ENCODE measurements at places on chromosomes 13 and 19.

GRCh38 chr19:10815007-10815536 lies 20.9 kb downstream of the TMED1 start:
- DNase-seq = no peak

- DNase-seq = no peak
Measured at GRCh38 chr13:74825938-74826246, 656.1 kb downstream of the TBC1D4 start.

GRCh38 chr13:93875547-93875946 lies 603.9 kb downstream of the DCT start:
- DNase-seq = no peak

DNA sequence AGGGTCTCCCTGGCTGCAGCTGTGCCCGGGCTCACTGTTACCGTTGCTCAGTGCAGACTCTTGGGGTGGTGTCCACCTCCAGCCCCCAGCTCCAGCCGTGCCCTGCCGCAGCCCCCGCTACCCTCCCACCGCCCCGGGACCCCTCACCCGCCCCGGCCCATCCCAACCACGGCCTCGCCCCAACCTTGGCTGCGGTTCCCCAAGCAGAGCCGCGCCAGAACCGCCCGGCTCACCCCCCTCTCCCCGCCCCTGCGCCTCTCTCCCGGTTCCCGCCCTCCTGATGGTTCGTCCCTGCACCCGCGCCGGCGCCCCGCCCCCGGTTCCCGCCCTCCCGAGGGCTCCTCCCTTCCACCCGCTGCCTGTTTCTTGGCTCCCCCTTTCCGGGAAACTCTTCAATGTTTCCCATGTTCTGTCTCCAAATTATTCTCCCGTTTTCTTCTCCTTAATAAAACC lies 40.3 kb downstream of the ANKRD10 start:
- DNase-seq = peak; percentile 89

DNA sequence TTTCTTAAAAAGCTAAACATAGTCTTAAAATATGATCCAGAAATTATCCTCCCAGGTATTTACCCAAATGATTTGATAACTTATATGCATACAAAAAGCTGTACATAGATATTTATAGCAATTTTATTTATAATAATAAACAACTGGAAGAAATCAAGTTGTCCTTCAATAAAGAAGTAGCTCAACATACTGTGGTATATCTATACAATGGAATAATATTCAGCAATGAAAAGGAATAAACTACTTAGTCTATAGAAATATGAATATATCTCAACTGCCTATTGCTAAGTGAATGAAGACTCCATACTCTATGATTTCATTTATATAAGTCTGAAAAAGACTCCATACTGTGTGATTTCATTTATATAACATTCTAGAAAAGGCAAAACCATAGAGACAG lies 47.1 kb upstream of the SLAIN1 start:
- DNase-seq = no peak

DNA sequence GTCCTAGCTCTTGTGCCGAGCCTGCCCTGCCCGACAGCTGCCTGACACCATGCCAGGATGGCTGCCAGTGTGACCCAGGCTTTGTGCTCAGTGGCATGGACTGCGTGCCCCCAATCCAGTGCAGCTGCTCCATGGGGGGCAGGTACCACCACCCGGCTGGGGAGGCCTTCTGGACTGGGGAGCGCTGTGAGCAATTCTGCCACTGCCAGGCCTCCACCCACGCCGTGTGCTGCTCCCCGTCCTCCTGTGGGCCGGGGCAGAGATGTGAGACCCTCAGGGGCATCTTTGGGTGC lies 9.4 kb upstream of the FXYD3 start:
- no peak for DNase-seq

DNA sequence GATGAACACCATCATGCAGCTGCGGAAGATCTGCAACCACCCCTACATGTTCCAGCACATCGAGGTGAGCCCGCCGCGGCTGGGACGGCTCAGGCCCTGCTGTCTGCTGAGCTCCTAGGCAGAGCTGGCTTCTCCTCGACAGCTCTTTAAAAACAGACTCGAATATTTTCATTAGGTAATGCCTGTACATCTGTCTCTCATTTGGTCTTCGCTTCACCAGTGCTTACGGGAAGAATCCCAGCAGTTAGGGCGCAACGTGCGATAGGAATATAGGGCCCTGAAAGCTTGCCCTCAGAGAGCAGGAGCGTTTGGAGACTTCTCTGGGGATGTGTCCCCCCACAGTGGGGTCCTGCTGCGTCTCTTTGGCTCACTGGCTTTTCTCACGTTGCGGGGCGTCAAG lies 63.8 kb upstream of the LDLR start:
- DNase-seq = no peak

DNA sequence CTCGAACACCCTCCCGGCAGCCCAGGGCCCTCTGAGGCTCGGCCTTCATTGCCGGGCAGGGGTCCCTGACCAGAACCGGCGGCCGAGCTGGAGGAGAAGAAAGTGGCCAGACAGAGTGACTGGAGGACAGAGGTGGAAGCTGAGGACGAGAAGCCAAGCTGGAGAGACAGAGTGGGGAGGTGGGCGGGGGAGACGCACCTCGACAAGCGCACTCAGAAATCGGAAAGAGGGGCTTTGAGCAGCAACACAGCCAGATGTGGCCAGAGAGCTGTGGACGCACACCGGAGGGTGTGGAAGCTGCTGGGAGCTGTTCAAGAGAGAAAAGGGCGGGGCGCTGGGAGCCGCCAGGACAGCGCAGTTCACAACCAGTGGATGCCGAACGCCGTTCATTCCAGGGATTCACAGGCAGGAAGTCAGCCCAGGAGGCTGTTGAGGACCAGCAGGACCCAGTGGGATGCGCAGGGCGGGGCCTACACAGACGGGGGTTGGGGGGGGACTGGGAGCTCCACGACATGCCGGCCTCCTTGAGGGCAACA lies 28.2 kb upstream of the C13orf46 start:
- DNase-seq = no peak

GRCh38 chr19:33438987-33439781 lies 65.7 kb downstream of the CEBPG start:
- DNase-seq = no peak

- peak; percentile 58 for DNase-seq
Measured at GRCh38 chr19:19637523-19638251, 5.8 kb downstream of the GMIP start.

DNA sequence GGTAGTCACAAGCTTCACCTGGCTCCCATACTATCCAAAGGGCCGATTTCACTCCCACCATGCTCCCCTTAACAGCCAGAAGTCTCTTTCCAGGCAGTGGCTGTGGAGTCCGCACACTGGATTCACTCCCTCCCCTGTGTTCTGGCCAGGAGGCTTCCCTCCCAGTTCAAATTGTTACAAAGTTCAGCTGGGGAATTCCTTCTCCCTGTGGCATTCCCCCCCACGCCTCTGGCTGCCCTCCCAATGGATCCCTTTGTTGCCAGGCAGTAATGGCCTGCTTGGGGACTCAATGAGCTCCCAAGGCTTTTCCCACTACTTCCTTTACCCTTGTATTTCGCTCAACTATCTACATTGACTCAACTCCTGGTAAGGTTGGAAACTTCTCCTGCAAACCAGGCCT lies 1921.4 kb upstream of the PCDH20 start:
- no peak for DNase-seq

DNA sequence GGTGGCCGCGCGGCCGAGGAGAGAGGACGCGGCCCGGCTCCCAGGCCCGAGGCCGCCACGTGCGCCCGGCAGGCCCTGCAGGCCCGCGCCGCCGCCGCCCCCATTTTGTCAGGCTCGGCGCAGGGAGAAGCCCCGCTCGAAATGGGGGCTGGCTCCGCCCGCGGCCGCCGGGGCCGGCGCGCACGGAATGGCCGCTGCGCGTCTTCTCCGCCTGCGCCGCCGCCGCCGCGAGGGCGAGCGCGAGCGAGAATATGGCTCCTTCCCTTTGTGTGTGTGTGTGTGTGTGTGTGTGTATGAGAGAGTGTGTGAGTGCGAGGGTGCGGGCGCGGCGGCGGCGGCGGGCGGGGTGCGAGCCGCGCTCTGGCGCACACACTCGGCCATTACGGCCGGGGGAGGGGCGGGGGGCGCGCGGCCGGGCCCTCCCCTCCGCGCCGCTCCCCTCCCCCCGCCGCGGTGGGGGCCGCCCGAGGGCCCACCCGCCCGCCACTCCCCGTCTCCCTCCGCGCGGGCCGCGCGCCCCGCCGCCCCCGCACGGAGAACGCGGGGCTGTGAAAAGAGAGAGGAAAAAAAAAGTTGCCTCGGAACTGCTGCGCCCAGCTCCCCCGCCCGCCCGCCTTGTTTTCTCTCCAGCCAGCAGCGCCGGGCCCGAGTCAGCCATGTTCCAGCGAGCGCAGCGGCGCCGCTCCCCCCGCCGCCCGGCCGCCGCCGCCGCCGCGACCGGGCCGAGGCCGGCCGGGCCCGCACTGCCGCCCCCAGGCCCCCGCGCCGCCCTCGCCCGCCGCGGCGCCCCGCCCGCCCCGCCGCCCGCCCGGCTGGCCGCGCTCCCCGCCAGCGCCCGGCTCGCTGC lies 1.0 kb downstream of the HMGB1 start:
- DNase-seq = peak; percentile 86

- DNase-seq = peak; percentile 83
Measured at GRCh38 chr13:36131222-36131930, at the start of gene DCLK1. TSS of gene DCLK1 (minus strand) at chr13:36131382.

DNA sequence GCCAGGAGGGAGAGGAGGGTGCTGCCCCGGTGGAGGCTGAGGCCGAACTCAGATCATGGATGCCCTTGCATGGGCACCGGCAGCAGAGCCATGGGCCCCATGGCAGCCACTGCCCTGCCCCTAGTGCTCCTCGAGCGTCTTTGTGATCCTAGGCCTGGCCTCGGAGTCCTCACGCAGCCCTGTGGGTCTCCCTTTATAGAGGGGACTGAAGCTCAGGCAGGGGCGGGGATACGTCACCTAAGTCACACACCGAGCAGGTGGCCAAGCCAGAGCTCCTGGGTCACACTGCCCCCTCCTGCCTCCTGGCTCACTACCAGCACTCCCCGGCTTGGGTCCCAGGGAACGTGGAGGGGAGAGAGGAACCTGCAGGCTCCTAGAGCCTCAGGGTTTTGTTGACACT lies 28.7 kb downstream of the DHX34 start:
- no peak for DNase-seq

DNA sequence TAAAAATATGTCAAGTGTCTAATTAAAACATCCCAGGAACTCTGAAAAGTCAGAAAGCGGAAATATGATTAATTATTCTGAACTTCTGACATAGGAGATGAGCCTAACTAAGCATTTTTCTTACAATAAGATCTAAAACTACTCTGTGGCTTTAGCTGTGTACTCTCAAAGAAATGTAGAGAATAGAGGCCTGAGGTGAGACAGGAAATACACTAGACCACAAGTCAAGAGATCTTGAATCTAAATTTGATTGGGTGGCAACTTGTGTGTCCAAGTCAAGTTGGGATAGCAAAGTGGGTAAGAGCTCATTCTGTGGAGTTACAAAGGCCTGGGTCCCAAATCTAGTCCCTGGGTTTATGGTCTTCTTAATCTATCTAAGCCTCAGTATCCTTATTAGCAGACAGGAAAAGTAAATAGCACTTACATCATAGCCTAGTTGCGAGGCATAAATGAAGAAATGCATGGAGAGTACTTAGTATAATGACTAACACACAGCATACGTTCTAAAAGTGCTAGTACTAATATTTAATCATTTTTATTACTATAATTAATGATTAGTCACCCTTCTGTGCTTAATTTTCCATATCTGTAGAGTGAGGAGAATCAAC lies 9.4 kb upstream of the LRRC63 start:
- DNase-seq = no peak

DNA sequence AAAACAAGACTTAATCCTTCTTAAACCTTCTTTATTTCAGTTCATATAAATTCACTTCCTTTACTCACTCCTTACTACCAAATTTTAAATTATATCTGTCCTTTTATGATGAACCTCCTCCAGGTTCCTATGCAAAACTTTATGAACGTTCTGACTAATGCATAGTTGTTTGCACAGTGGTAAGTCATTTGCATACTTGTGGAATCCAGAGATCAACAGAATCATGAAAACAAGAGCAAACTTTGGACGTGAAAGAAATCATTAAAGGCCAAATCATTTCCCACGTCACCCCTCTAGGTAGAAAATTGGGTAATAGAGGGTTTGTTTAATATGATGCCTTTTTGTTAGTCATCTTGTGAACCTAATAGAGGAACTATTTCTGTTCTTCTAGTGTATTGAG lies 32.3 kb upstream of the MYCBP2 start:
- DNase-seq = no peak

DNA sequence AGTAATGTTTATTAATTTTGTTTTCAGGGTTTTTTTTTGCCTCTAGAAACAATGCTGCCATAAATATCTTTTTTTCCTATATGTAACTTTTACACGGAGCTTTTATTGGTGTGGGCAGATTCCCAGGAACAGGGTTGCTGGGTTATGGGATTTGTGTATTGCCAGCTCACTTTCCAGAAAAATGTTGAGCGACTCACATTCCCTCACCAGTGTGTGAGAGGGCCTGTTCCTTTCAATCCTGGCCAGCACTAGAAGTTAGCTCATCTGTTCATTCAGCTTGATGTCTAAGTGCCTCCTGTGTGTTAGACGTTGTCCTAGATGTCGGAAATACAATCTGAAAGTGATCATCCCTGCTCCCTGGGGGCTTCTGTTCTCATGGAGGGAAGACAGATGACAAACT lies 2.6 kb downstream of the ZNF71 start:
- no peak for DNase-seq

DNA sequence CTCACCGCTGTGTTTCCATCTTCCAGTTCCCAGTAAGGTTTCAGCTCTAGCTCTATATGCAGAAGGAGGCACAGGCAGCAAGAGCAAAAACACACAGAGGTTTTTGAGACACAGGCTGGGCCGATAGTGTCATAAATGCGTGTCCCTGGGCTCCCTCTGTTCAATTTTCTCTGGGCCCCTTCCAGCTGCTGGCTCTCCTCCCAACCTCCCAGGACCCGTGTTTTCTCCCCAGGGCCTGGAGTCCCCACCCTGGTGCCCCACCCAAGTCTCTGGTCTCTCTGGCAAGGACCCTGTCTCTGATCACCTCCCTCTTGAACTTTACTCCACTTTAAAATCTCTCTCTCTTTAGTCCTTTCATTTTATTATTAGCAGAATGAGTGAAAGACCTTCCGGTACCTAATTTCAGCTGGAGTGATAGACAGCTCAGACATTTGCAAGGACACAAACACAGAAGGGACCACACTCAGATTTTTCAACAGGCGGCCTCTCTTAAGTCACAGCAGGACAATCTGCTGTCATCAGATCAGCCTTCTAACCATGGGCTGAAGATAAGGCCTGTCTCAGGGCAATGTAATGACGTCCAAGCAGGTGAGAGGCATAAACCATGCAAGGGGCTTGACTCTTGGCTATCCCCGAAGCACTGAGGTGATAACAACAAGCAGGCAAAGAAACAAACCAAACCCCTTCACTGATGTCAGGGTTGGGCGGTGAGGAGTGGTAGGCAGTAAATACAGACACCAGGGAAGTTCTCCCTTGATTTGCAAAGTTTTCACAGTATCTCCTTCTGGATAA lies 190.0 kb upstream of the IRS2 start:
- no peak for DNase-seq

DNA sequence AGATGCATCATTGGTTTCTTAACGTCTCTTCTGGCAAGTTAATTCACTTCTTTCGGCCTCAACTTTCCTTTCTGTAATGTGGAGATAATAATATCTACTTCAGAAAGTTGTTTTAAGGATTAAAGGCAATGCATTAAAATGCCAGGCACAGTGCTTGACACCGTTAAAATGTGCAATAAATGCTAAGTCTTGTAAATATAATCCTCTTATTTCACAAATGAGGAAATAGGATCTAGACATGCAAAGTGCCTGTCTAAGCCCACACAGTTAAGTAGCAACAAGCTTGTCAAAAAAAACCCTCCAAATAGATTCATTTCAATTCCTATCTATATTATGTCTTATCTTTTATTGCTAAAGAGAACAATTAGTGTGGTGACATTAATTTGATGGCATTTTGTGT lies 86.4 kb upstream of the TSC22D1 start:
- DNase-seq = no peak

GRCh38 chr19:45468159-45468651 lies 409 bp downstream of the FOSB start:
- peak; percentile 66 for DNase-seq
